ENCODE measurements at places on chromosomes 2 and 18. TPM values are rescaled to one million over a fixed set of nuclear protein-coding genes. Genes with fewer than 3 reads are reported as not detected.

GPR45 gene
- not detected for total RNA-seq

MATN3 gene
- total RNA-seq = 0.34 TPM

DNA sequence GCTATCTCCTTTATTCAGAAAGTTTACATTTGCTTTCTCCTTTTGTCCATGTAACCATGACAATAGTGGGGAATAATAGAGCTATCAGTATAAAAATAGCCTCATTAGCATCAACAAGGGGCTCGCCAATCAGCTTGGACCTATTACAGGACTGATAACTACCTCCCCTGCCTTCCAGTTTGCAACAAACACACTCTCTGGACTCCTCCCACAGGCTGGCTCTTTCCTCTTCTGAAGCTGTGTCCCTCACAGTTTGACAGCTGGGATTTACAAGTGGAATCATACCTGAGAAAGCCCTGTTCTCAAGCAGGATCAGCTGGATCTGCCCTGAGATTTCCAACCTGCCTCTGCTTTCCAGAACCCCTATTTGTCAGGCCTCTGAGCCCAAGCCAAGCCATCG lies 162.5 kb downstream of the GRB14 start:
- no peak for DNase-seq
- H3K4me1 ChIP-seq = no peaks in the 10 kb centered on the region
- no peak overlapping the region for H3K27ac ChIP-seq
- no peaks in the 10 kb centered on the region for H3K27me3 ChIP-seq
- no peak overlapping the region for H3K4me3 ChIP-seq

GRCh38 chr18:31072175-31072574 lies 29.6 kb upstream of the DSC3 start:
- H3K27ac ChIP-seq = no peak overlapping the region
- H3K36me3 ChIP-seq = peaks cover 8% of the 10 kb centered on the region
- no peaks in the 10 kb centered on the region for H3K4me1 ChIP-seq
- no peak for DNase-seq
- no peak overlapping the region for H3K4me3 ChIP-seq

KYNU gene
- 2.7 TPM for total RNA-seq

GRCh38 chr2:168239281-168239680 lies 8.1 kb downstream of the STK39 start:
- no peak for DNase-seq
- no peaks in the 10 kb centered on the region for H3K27me3 ChIP-seq
- H3K36me3 ChIP-seq = no peaks in the 10 kb centered on the region
- H3K27ac ChIP-seq = no peak overlapping the region
- peaks cover 16% of the 10 kb centered on the region for H3K4me1 ChIP-seq

Measured in suprapubic skin (tissue), 4 donors.